Bronchial epithelial cell (primary cell): ENCODE measurements at places on chromosomes 11 and 22.

GRCh38 chr11:9049959-9050358, 41.4 kb downstream of the SCUBE2 start:
- no peak for DNase-seq

GRCh38 chr22:39478441-39478850, 21.6 kb downstream of the MGAT3 start:
- DNase-seq = no peak

DNA sequence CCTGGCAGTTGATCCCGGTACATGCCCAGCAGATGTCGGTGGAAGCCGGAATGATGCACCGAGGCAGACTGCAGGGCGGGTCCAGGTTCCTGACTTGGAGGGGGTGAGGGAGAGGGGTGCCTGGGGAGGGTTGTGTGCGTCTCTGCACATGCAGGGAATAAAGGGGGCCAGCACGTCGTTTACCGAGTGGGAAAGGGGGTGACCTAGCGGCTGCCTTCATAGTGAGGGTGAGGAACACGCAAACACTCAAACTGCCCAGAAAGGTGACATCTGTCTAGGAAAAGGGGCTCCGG, 801.7 kb downstream of the TBC1D22A start:
- DNase-seq = no peak

GRCh38 chr11:10500757-10501684, 40.0 kb downstream of the RNF141 start:
- DNase-seq = no peak

DNA sequence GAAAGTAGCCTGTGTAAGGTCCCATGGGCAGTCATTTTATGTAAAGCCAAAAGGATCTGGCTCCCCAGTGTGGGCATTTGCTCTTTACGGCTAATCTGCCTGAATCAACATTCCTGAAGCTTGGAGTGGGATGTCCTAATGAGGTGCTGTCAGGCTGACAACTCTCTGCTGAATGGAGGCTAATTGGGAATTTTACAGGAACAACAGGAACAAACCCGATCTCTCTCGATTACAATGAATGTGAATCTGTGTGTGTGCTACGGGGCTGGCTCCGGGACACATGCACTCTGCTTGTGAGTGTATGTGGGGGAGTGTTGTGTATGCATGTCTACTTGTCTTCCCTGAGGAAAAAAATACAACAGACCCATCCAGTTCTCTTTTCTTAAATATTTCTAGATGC, 415.2 kb downstream of the TENM4 start:
- DNase-seq = no peak

GRCh38 chr11:81497202-81497804, 1236.4 kb downstream of the FAM181B start:
- peak; percentile 38 for DNase-seq

DNA sequence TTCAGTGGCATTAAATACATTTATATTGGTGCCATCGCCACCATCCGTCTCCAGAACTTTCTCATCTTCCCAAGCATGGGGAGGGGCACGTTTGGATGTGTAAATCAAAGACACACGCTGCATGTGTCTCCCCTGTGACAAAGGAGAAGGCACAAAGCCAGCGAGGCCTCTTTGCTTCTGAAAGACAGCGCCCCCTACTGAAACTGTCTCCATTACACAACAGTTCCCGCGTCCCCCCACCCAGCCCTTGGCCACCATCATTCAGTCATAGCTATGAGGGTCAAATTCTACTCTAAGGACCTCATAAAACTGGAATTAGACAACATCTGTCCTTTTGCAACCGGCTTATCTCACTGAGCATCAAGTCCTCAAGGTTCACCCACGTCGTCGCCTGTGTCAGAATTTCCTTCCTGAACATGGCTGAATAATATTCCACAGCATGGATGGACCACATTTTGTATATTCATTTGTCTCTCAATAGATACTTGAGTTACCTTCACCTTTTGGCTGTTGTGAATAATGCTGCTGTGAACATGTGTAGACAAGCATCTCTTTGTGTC, 64.8 kb downstream of the IGF2 start:
- DNase-seq = peak; percentile 49

GRCh38 chr22:22928666-22929380, 41.2 kb downstream of the IGLL5 start:
- DNase-seq = peak; percentile 24

DNA sequence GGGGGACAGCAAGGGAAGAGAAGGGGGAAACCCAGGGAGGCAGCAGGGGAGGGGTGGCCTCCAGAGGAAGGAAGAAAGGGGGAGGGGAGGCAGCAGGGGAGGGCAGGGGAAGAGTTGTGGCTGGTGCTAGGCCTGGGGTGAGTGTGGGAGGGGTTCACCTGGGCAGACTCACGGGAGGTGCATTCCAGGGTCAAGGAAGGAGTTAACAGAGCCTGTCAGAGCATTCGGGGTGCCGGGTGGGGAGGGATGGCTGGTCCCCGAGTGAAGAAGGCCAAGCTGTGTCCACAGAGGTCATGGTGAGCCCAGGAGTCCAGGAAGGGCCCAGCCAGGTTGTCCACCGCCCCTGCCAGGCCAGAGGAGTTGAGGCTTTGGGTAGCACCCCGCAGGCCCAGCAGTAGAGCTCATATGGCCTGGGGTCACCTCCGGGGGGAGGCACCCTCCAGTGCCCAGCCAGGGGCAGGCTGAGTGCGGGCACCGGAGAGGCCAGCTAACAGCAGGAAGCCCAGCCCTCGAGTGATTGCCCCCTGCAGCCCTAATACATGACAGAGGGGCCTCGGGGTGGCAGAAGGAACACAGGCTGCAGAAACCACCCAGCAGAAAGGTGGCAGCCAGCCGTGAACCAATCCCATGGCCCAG, 31.1 kb upstream of the PPARA start:
- DNase-seq = no peak

DNA sequence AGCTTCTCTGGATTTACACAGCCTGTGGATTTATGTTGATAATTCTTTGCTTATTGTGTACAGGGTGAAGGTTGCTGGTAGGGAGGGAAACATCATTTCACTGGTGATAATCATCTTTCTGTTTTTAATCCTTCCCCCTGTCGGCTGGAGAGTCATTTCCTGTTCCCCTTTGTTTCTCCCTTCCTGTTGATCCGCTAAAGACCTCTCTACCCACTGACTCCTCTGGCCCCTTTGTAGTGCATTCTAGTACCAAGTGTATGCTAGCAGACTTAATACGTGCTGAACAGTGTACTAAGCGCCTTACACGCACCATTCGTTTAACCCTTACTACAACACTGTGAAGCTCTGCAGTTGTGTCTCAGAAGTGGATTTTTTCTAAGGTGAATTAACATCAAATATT, 19.0 kb upstream of the OR9Q1 start:
- no peak for DNase-seq

- no peak for DNase-seq
These were observed 94.6 kb upstream of the PITPNB start for GRCh38 chr22:28013611-28014010.

DNA sequence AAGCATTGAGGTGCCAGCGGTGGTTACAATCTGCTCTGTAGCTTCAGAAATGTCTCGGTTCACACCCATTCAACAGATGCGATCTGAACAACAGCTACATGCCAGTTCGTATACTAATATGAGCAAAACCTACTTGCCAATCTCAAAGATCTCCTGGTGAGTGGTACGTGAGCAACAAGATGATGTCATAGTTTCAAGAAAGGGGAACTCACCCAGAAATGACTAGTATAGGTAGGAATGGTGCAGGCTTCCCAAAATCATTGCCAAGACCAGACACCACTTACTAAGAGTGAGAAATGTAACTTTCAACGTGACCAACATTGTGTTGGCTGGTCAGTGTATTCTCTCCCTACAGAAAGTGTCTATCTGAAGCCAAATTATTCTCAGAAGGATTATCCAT, 31.1 kb downstream of the OR6Q1 start:
- peak; percentile 98 for DNase-seq

DNA sequence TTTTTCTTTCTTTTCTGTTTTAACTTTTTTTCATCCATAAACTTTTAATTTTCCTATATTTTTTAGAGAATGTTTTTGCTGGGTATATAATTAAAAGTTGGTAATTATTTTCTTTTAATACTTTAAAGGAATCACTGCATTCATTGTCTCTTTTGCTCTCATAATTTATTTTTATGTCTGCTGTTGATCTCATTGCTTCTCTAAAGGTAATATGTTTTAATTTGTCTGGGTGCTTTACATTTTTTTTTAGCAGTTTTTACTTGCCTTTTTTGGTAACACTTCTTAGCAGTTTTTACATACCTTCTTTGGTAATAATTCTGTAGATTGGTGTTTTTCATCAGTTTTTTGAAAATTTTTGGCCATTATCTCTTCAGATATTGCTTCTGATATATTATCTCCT, 89.4 kb upstream of the BMAL1 start:
- no peak for DNase-seq
